CD4-positive, alpha-beta T cell treated with Interferon alpha-2 for 1 hour (primary cell): ENCODE measurements at places on chromosomes 2 and 18.
A peak's percentile ranks its signal among the peaks of the same experiment; 100 is the strongest.

GRCh38 chr2:208039376-208040110, 14.2 kb upstream of the PLEKHM3 start:
- DNase-seq, result no peak

- no peak for DNase-seq
Measured at GRCh38 chr2:20288642-20289340, 61.9 kb downstream of the PUM2 start.

DNA sequence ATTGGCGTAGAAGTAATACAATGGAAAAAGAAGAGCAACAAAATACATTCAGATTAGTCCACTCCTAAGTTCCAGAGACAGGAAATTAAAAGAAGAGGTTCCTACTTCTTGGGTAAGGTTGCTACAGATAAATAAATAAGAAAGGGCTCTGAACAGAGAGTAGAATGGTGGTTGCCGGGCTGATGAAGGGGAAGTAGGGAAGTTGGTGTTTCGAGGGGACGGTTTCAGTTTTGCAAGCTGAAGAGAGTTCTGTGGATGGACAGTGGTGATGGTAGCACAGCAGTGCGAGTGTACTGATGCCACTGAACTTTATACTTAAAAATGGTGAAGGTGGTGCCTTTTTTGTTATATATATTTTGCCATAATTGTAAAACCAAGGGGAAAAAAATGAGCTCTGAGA, 48.2 kb downstream of the CABYR start:
- no peak for DNase-seq

GRCh38 chr2:19559596-19560240, 201.3 kb upstream of the OSR1 start:
- peak; percentile 5 for DNase-seq

GRCh38 chr18:58513615-58514335, 115.1 kb downstream of the ALPK2 start:
- no peak for DNase-seq

- DNase-seq, result peak; percentile 40
Measured at GRCh38 chr2:189580241-189580651, 340 bp downstream of the SLC40A1 start.

GRCh38 chr18:7467708-7468466, 99.2 kb upstream of the PTPRM start:
- DNase-seq, result no peak

GRCh38 chr2:238081150-238081549, 19.0 kb upstream of the ESPNL start:
- no peak for DNase-seq

- DNase-seq, result no peak
Measured at GRCh38 chr2:215249501-215249900, 62.4 kb upstream of the ATIC start.

- no peak for DNase-seq
Measured at GRCh38 chr2:18750672-18751554, 161.5 kb upstream of the NT5C1B start.

DNA sequence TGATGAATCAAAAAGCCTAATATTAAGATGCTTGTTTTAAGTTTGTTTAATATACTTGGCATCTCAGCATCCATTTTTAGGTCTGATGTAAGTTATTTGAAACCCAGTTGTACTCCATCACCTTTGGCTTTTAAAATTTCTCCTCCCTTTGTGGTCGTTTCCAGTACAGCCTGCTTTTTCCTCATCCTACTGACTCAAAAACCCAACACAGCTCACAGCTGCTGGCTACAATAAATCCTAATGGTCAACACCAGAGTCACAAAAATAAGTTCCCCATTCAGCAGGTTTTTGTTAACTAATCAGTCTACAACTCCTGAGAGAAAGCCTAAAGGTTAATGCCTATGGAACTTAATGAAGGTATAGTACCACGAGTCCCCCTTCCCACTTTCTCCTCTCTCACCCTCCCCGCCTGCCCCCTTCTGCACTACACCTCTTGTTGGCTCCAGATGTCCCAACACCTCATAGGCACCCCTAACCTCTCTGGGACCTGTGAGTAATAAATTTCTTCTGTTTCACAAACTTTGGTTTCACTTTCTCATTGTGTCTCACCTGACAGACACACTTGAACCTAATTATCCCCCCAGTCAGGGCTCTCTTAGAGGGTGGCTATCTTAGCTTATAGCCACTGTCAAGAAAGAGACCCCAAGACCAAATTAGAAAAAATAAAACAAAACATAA, 148.6 kb downstream of the GALNT1 start:
- DNase-seq, result no peak

GRCh38 chr2:195912079-195912478, 156.6 kb downstream of the DNAH7 start:
- no peak for DNase-seq

GRCh38 chr2:86686905-86687304, 33.2 kb upstream of the RMND5A start:
- DNase-seq, result no peak

- DNase-seq, result no peak
Measured at GRCh38 chr2:70388128-70388527, 86.3 kb upstream of the FAM136A start.

- no peak for DNase-seq
Measured at GRCh38 chr18:75204732-75205513, 4.0 kb downstream of the PTGR3 start.
